ENCODE measurements at places on chromosomes 5 and 9. TPM values are rescaled to one million over a fixed set of nuclear protein-coding genes. Genes with fewer than 3 reads are reported as not detected.

DNA sequence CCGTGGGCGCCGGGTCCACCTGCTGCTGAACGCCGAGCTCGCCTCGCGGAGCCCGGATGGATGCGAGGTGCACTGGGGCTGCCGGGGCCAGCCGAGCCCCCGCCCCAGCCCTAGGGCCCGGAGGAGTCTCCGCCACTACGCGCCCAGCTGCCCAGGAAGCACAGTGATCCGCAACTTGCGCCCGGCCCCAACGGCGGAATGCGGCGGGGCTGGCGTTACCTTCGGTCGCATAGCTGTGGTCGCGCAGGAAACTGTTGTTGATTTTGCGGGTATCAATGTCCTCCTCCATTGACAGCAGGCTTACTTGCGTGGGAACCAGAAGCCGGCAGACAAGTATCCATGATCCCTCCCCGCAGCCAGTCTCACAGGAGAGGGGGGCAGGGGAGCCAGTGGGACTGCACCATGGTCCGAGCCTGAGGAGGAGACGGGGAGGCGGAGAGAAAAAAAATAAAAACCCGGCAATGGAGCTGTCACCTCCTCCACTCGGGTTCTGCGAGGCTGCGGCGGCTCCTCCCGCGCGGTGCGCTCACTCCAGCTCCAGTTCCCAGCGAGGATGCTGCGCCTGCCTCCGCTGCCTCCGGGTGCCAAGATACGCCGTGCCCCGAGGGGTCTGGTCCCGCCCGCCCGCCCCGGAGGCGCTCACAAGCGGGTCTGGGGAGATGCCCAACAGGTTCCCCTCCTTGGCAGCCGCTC lies 628 bp downstream of the PPP2R2B start:
- DNase-seq = no peak
- no peaks in the 10 kb centered on the region for H3K36me3 ChIP-seq
- peak overlapping the region; percentile 47 for H3K4me3 ChIP-seq
- no peak overlapping the region for H3K27ac ChIP-seq
- H3K4me1 ChIP-seq = no peaks in the 10 kb centered on the region

DNA sequence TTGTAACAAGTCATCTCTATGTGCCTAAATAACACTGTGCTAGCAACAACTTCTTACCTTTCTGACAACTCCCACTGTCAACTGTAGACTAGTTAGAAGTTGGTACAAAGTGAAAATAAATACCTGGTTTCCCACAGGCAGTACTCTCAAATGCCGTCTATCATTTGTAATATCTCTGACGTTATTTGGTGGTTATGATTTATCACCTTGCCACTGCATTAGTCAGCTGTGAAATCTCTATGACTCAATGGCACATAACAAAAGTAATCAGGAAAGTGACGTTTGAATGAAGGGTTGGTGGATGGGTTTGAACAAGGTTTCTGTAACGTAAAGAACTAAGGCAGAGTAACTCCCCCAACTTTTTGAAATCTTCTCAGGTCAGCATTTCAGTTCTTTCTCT lies 592.3 kb downstream of the MAT2B start:
- H3K27ac ChIP-seq = no peak overlapping the region
- no peak overlapping the region for H3K4me3 ChIP-seq
- no peaks in the 10 kb centered on the region for H3K27me3 ChIP-seq
- H3K4me1 ChIP-seq = no peaks in the 10 kb centered on the region
- DNase-seq = no peak

DNA sequence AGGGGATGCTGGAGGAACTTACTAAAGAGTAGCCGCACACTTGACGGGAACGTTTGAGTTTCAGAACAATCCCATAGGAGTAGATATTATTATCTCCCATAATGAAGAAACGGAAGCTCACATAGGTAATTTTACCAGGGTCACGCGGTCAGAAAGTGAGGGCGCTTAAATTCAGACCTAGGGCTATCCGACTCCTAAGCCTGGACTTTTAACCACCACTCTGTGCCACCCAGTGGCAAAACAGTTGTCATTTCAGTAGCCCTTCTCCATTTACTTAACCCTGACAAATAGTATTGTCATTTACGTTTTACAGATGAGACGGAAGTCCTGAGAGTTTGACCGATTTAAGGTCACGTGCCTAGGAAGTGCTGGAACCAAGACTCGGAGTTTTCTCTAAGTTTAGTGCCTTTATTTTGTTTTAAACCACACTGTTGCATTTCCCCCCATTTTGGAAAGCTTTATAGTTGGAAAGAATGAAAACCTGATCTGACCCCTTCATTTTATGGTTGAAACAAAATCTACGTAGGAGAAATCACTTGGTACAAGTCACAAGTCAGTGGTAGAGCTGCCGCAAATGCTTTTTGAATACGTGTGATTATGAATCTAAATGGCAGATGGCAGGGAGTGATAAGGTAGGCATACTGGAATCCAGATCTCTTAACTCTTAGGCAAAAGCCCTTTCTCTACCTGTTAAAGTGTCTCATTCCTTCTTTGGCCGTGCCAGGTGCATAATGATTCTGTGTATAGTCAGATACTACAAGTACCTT lies 650 bp downstream of the MRRF start:
- peaks cover 3% of the 10 kb centered on the region for H3K4me1 ChIP-seq
- H3K4me3 ChIP-seq = peak overlapping the region; percentile 64
- H3K27ac ChIP-seq = peak overlapping the region; percentile 73
- no peaks in the 10 kb centered on the region for H3K27me3 ChIP-seq
- DNase-seq = peak; percentile 75

- H3K4me3 ChIP-seq = no peak overlapping the region
- peaks cover 42% of the 10 kb centered on the region for H3K36me3 ChIP-seq
- no peak overlapping the region for H3K27ac ChIP-seq
- DNase-seq = no peak
- H3K4me1 ChIP-seq = no peaks in the 10 kb centered on the region
These were observed 71.3 kb upstream of the OTULINL start for GRCh38 chr5:14510156-14510734.

DNA sequence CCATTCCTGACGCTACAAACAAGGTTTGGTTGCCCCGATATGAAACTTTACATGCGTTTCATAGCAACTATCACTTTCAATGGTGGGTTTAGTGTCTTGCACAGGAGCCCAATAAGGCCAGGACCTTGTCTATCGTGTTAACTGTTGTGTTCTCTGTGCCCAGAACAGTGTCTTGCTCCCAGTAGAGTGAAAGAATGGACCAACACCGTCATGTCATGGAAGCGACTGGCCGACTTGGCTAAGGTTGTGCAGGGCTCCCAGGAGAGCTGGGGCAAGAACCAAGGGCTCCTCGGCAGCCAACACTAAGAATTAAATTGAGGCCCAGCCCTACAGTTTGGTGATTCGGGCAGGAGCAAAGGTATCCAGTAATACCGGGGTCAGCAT lies 498 bp upstream of the ARHGEF37 start:
- DNase-seq = no peak
- H3K4me1 ChIP-seq = peaks cover 20% of the 10 kb centered on the region
- H3K27ac ChIP-seq = peak overlapping the region; percentile 61
- no peaks in the 10 kb centered on the region for H3K27me3 ChIP-seq
- peak overlapping the region; percentile 55 for H3K4me3 ChIP-seq

DNA sequence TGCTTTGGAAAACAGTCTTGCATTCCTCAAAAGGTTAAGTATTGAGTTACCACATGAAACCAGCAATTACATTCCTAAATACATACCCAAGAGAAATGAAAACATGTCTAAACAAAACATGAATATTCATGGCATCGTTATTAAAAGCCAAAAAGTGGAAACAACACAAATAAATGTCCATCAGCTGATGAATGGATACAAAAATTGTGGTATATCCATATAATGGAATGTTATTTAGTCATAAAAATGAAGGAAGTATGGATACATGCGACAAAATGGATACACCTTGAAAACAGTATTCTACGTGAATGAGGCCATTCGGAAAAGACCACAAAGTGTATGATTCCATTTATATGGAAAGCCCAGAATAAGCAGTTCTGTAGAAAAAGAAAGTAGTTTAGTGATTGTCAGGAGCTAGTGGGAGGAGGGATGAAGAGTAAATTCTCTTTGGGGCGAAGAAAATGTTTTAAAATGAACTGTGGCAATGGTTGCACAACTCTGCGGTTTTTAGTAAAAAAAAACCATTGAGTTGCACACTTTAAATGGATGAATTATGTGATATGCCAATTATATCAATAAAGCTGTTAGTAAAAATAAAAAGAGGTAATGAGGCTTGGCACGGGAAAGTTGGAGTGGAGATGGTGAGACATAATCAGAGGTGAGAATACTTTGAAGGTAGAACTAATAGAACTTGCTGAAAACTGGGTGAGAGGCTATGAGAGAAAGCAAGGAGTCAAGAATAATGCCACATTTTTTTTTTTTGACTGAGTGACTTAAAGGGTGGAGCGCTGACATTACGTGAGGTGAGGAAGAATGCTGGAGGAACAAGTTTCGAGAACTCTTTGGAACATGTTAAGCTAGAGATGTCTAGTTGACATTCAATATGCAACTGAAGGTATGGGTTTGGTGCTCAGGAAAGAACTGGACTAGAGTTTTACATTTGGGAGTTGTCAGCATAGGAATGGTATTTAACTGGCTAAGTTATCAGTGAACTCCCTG lies 194.9 kb upstream of the ZNF608 start:
- H3K4me3 ChIP-seq = no peak overlapping the region
- H3K36me3 ChIP-seq = no peaks in the 10 kb centered on the region
- no peak for DNase-seq
- no peaks in the 10 kb centered on the region for H3K27me3 ChIP-seq
- H3K27ac ChIP-seq = no peak overlapping the region
- no peaks in the 10 kb centered on the region for H3K4me1 ChIP-seq

- H3K4me3 ChIP-seq = no peak overlapping the region
- no peaks in the 10 kb centered on the region for H3K4me1 ChIP-seq
- no peak for DNase-seq
- H3K27me3 ChIP-seq = no peaks in the 10 kb centered on the region
- H3K36me3 ChIP-seq = no peaks in the 10 kb centered on the region
These were observed 19.0 kb upstream of the ACTBL2 start for GRCh38 chr5:57501414-57502201.

- no peak for DNase-seq
- H3K4me3 ChIP-seq = no peak overlapping the region
- no peak overlapping the region for H3K27ac ChIP-seq
- H3K4me1 ChIP-seq = no peaks in the 10 kb centered on the region
- no peaks in the 10 kb centered on the region for H3K27me3 ChIP-seq
These were observed 41.1 kb upstream of the TEX48 start for GRCh38 chr9:114722937-114723620.

DNA sequence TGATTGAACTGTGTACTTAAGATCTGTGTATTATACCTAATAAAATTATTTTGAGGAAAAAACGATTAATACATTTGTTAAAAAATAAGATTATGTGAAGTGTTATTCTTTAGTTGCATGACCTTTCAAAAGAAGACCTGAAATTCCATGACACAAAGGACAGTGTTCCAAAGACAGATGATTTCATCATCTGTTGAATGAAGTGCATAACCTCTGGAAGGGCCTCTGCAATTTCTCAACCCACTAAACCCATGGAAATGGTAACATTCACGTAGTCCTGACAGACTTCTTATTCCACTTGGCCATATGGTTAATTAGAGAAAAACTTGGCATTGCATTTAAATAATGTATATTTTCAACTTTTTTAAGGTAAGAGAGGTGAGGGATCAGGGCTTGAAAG lies 167.2 kb upstream of the CTNND2 start:
- H3K4me1 ChIP-seq = no peaks in the 10 kb centered on the region
- no peak overlapping the region for H3K27ac ChIP-seq
- no peak overlapping the region for H3K4me3 ChIP-seq
- no peak for DNase-seq
- no peaks in the 10 kb centered on the region for H3K36me3 ChIP-seq

- no peaks in the 10 kb centered on the region for H3K36me3 ChIP-seq
- H3K4me1 ChIP-seq = peaks cover 25% of the 10 kb centered on the region
- no peak overlapping the region for H3K27ac ChIP-seq
- no peak for DNase-seq
- no peak overlapping the region for H3K4me3 ChIP-seq
These were observed 3.9 kb upstream of the CAST start for GRCh38 chr5:96658272-96658671.

- no peak overlapping the region for H3K27ac ChIP-seq
- no peaks in the 10 kb centered on the region for H3K36me3 ChIP-seq
- no peak overlapping the region for H3K4me3 ChIP-seq
- no peaks in the 10 kb centered on the region for H3K27me3 ChIP-seq
These were observed 56.7 kb upstream of the CXCL14 start for GRCh38 chr5:135635451-135635850.

DNA sequence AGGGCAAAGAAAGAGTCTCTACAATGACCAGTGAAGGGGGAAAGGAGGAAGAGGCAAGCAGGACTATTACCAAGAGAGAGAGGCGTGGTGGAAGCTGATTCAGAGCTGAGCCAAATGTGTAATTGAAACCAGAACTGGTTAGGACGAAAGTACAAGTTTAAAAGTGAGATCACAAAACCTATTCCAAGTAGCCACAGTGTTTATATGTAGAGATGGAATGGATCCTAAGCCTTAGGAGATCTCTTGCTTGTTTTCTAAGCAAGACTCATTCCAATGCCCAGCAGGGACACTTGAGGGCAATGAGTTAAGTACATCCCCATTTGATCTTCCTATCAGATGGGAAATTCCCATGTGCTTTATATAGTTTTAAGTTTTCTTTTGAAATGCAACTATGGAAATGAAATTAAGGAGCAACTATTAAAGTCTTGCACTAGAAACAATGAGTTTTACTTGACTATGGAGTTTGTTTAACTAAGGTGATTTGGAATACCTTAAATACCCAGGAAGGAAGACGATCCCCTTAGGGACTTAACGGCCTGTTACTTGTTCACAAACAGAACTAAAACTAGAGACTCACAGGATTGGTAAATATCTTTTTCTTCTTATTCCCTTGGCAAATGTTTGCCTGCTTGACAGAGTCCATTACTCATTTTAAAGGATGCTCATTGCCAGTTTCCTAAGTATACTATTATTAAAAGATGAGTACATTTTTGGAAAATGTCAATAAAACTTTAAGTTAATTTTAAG lies 51.1 kb upstream of the SNX2 start:
- no peaks in the 10 kb centered on the region for H3K4me1 ChIP-seq
- no peak overlapping the region for H3K27ac ChIP-seq
- no peaks in the 10 kb centered on the region for H3K27me3 ChIP-seq
- DNase-seq = no peak

DNA sequence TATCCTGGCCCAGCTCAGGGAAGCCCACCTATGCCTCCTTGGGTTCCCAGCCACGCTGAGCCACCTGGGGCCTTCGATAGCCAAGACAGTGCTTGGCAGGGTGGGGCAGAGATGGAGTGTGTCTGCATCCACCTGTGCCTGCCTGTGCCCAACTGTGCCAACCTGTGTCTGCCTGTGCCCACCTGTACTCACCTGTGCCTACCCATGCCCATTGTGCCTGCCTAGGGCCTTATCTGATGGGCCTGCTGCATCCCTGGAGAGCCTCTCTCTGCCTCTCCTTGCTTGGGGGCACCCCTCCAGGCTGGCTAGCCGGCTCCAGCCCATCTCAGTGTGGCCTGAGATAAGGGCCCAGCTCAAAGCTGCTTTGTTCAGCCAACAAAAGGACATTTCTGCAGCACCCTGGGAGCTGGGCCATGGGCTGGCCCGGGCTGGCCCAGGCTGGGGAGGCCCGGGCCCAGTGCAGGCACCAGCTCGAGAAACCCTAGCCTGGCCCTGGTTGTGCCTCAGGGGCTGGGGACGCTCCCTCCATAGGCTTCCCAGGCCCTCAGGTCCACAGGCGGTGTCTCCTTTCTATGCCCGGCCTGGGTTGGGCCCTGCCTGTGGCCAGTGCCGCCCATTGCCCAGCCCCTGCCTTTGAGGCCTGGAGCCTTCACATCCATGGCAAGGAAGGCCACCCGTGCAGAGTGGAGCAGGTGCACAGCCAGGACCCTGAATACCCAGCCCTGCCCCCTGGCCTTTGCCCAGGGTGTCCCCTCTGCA lies 37.3 kb upstream of the NOTCH1 start:
- no peak overlapping the region for H3K27ac ChIP-seq
- H3K4me3 ChIP-seq = no peak overlapping the region
- no peak for DNase-seq

Gene GPR151
- 0.01 TPM for polyA plus RNA-seq

Gene ZNF608
- 11.6 TPM for polyA plus RNA-seq

Gene SLCO6A1
- not detected for polyA plus RNA-seq

Gene LCN2
- 582 TPM for polyA plus RNA-seq

Gene PRDM9
- not detected for polyA plus RNA-seq

Measured in small intestine (tissue), 16 donors.